ENCODE measurements at places on chromosomes 12 and 14.

DNA sequence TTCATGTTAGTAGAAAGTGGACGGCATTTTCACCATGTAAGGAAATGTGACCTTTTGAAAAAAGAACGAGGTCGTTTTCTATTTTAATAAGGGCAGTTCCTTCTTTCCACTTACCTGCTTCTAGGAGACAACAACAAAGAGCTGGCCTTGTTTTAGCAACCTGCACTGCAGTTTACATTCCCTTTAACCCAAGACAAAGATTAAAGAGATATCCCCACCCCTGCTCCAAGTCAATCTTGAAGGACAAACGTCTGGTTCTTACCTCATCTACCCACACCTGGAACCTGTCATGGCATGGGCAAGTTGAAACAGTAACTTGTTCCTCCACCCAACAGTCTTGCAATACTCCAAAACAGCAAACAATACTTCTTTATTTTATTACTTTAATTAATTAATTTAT, 32.7 kb downstream of the ZCCHC8 start:
- DNase-seq: no peak

GRCh38 chr14:104101651-104102281, 16.3 kb downstream of the ASPG start:
- no peak for DNase-seq

DNA sequence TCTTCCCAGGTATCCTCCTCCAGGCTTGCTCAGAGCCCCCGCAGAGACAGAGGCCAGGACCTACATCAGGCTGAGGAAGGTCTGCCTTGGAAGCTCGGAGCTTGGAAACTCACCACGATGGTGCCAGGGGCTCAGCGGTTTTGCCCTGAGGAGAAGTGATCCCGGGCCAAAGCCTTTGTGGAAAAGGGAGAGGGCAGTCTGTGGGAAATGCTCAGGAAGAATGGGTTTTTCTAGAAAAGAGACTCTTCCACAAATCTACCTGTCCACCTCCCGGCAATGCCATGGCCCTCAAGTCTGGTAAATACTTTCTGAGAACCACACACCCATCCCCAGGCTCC, 8.0 kb downstream of the KRT2 start:
- DNase-seq: no peak

DNA sequence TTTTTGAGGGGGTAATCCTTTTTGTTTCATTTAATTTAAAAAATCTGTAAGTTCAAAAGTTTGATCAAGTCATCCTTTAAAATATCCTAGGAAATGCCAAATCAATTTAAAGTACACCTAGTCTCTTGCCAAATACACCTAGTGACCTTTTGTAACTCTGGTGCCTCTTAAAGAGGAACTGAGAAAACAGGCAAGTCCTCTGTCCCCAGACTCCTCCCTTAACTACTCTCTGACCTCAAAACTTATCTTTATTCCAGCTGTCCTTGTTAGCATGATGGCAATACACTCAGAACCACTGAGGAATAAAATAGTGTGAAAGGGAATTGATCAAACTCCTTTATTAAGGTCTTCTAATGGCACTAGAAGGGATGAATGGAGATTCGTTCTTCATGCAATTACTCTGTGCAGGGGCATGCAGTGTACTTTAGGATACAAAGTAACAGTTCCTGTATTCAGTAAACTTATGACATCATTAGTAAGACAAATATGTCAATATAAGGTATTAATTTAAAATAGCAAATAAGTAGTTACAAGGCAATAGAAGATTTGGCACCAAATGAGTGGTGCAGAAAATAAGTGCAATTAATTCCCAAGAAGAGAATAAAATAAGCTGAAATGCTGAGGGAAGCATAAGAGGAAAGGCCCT, 3.3 kb downstream of the FAR2 start:
- no peak for DNase-seq

GRCh38 chr12:42565633-42566032, 23.9 kb downstream of the PRICKLE1 start:
- DNase-seq: no peak
